Natural killer cell (primary cell): ENCODE measurements at places on chromosomes 1 and 21. TPM values are rescaled to one million over a fixed set of nuclear protein-coding genes. Genes with fewer than 3 reads are reported as not detected.

ABL2 gene
- total RNA-seq, result 16.3 TPM

MIXL1 gene
- not detected for total RNA-seq

TEKT2 gene
- total RNA-seq, result 0.35 TPM

NR5A2 gene
- not detected for total RNA-seq

LYPD8 gene
- not detected for total RNA-seq

S100A13 gene
- 4.1 TPM for total RNA-seq

PCAT6 gene
- total RNA-seq, result 1.5 TPM

CLDN14 gene
- total RNA-seq, result not detected

NPHS2 gene
- not detected for total RNA-seq

ADSS2 gene
- total RNA-seq, result 49.2 TPM

BEND5 gene
- total RNA-seq, result 2.6 TPM
